Cortex of kidney (tissue), 1 donor: ENCODE measurements at places on chromosomes 2 and 18.

DNA sequence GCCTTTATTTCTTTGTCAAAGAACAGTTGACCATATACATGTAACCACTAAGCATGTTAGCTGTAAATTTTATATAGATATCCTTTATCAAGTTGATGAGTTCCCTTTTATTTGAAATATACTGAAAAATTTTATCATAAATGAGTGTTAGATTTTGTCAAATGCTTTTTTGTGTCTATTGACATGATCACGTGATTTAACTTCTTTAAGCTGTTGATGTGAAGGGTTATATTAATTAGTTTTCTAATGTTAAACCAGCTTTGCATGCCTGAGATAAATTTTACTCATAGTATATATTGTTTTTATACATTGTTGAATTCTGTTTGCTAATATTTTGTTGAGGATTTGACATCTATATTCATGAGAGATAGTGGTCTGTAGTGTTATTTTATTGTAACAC lies 241.9 kb upstream of the CDH20 start:
- DNase-seq = no peak

- no peak for DNase-seq
Observed at GRCh38 chr18:52541056-52541455, 201.1 kb downstream of the DCC start.

DNA sequence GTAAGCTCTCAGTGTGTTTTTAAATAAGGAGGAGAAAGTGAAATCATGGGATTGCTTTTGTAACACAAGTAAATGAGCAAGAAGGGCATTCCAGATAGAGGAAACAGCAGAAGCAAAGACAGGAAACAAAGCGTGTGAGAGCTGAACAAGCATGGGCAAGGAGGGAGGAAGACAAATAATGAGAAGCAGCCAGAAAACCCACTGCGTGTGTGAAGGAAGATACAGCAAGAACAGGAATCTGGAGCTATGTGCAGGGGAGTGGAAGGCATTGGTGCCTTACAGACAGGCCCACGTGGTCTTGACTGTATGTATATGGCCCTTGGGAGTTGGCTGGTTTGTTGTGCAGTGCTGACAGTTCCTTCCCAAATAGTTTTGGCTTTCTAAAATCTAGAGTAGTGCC lies 88.6 kb downstream of the AAK1 start:
- no peak for DNase-seq

- DNase-seq = no peak
Observed at GRCh38 chr18:46174342-46175041, 70.3 kb downstream of the HAUS1 start.

DNA sequence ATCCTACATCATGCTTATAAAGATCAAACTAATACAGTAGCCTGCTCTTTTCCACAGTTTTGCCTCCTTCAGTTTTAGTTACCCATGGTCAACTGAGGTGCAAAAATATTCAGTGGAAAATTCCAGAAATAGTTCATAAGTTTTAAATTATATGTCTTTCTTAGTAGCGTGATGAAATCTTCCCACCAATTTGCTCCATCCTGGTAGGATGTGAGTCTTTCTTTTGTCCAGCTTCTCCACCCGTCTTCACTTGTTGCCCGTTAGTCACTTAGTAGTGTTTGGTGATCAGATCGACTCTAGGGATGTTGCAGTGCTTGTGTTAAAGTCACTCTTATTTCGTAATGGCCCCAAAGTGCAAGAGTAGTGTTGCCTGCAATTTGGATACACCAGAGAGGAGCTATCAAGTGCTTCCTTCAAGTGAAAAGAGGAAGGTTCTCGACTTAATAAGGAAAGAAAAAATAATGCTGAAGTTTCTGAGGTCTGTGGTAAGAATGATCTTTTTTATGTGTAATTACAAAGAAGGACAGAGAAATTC lies 57.0 kb downstream of the CEP192 start:
- no peak for DNase-seq

- DNase-seq = no peak
Observed at GRCh38 chr2:154710685-154711084, 12.2 kb downstream of the KCNJ3 start.

DNA sequence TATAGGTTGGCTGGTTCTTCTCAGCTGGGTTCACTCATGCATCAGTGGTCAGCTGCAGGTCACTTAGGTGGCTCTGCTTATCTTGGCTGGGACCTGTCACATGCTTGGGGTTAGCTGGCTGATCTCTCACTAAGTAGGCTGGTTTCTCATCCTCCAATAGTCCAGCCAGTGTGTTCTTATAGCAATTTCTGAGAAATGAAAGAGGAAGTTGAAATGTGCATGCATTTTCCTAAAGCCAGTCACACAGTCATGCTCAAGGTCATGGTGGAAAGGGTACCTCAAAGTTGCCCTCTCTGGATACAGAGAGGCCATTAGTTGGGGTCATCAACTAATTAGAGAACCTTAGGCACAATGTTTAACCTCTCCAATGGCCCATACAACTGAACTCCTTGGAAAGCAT lies 64.4 kb downstream of the KLHL29 start:
- no peak for DNase-seq
